Ureter (tissue), 1 donor: ENCODE measurements at places on chromosomes 12 and 14. TPM values are rescaled to one million over a fixed set of nuclear protein-coding genes. Genes with fewer than 3 reads are reported as not detected.

- DNase-seq: no peak
Observed at GRCh38 chr14:77985211-77985615, 185.0 kb upstream of the NRXN3 start.

DNA sequence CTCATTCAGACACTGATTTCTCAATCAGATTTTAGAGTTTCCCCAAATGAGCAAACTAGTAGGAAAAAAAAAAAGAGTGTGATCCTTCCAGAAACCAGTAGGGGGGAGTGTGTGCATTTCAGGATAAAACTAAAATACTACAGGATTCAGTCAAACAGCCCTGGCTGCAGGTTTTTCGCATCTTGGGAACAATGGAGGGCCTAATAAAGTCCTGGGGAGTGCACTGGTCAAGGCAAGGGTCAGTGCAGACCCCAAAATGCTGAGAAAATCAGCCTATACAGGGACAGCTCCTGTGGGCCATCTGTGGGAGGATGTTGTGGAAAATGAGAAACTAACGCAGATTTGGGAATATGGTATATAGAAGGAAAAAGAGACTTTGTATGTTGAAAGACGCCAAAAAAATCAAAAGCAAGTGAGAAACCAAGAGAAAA lies 22.2 kb upstream of the ABCD4 start:
- DNase-seq: no peak

DNA sequence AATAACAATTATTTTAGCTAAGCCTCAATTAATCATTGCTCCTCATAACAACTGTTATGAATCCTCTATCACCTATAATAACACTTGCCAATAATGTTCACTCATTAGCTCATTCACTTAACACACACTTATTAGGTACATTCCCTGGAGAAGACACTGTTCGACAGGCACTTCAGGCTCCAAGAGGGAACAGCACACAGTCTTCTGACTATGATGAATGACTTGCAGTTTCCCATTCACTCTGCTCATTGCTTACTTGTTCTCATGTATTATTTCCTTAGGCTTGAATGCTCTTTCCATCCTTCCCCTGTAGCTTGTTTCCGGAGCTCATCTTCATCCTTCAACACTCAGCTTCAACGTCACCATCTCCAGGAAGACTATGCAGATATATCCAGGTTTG lies 437.3 kb downstream of the TMEM132D start:
- DNase-seq: no peak

DNA sequence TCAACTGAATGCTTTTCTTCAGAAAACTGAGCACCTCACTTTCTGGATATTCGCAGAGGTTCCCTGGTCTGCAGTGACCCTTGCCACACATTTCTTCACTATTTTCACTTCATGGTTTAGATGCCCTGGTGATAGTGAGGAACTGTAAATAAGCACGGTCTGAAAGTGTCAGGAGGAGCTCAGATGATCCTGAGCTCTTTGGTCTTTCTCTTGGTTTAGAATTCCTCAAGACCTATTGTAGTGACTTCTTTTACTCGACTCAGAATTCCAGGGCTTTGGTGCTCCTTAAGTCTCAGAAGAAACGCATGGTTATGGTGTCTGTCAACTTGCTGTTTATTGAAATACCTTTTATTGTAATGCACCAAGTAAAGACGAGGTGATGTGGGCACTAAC lies 84.0 kb downstream of the SAMD4A start:
- no peak for DNase-seq

DNA sequence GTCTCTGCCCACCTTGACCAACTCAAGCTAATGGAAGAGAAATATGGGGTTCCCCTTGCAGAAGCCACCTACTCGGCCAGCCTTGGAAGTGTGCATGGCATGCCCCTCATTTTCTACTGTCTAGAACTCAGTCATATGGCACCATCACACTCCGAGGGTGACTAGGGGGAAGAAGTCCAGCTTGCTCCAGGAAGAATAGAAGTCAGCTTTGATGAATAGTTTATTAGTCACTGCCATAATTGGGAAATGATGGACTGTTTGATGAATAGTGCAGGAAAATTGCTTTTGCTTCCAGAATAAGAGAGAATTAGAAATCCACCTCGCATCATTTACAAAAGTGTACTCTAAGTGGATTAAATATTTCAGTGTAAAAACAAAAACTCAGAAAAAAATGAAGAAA lies 1030.6 kb downstream of the VRK1 start:
- DNase-seq: no peak

DNA sequence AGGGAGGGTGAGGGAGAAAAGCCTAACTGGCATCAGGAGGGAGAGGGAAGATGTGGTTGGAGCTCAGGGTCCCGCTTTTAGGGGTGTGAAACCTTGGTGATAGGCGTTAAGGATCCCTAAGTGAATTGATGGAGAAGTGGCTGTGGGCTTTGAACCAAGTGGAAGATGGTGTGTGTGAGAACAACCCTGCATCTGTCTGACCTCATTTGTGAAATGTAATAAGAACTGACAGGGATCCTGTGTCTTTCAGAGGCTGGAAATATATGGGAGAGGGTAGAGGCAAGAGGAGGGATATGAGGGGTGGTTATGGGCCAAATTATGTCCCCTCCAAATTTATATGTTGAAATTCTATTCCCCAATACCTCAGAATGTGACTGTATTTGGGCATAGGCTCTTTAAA lies 63.8 kb upstream of the NRXN3 start:
- DNase-seq: no peak

- no peak for DNase-seq
Observed at GRCh38 chr12:80268924-80269749, 169.8 kb downstream of the OTOGL start.

DNA sequence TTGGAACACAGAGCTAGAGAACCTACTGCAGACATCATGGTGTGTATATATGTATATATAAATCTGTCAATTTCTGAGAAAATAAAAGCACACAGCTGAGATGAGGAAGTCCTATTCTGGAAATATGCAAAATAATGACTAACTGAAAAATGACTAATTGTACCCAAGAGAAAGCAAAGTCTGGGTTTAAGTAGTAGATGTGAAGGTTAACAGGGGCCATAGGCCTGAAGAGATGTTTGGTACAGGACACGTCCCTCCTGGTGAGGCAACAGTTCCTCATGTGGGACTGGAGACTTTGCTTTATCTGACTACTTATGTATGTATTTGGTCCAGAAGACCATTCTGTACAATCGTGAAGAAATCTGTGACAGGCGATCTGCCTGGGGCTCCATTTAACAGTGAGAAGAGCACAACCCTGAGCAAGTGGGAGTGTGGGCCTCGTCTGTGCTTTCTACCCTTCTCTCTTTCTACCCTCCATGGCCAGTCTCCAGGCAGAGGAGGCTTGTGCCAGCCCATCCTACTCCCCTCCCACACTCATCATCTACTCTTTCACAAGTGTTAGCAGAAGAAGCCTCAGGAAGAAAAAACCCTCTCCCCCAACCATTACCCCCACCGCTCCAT lies 67.5 kb downstream of the SLC41A2 start:
- DNase-seq: no peak

Gene CMKLR1
- total RNA-seq: 5.2 TPM

Gene C12orf60
- total RNA-seq: 0.99 TPM

GRCh38 chr14:75820761-75821160 lies 159.7 kb downstream of the TTLL5 start:
- no peak for DNase-seq

DNA sequence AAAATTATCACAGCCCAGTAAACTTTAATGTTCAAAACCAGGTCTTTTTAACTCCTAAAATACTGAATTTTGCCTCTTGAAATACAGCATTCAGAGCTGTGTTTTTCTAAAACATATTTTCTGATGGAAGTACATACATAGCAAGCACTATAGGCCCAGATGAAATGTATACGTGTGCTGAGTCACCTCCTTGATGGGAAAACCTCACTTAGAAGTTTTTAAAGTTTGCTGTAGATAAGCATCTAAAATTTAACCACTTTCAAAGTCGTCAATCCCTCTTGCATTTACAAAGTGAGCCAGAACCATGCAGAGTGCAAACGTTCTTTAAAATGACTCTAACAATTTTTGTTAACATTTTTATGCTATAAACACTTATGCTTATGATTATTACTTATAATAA lies 618.8 kb downstream of the RPS29 start:
- no peak for DNase-seq

Gene CFAP54
- total RNA-seq: 2.6 TPM

GRCh38 chr12:84624601-84625000 lies 288.0 kb downstream of the SLC6A15 start:
- DNase-seq: no peak

GRCh38 chr12:106333010-106333409 lies 24.5 kb upstream of the POLR3B start:
- DNase-seq: no peak

- DNase-seq: peak; percentile 45
Observed at GRCh38 chr14:67620217-67620785, 581 bp downstream of the ARG2 start.

Gene TGFB3
- 315 TPM for total RNA-seq

DNA sequence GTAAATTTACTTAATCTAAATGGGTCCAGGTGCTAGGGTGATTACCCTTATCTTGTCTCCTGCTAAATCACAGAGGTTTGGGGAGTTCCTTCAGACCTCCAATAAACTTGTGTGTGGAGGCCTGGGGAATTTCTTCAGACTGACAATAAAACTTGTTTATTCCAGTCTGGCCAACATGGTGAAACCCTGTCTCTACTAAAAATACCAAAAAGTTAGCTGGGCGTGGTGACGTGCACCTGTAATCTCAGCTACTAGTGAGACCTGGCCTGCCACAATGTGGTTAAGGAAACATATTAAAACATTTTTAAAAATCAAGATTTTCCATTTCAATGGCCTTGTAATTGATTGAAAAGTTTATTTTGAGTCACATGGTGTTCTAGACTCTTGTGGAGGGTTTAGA lies 126.9 kb upstream of the FGD4 start:
- no peak for DNase-seq

GRCh38 chr12:51321882-51322281 lies 2.1 kb downstream of the BIN2 start:
- DNase-seq: no peak

DNA sequence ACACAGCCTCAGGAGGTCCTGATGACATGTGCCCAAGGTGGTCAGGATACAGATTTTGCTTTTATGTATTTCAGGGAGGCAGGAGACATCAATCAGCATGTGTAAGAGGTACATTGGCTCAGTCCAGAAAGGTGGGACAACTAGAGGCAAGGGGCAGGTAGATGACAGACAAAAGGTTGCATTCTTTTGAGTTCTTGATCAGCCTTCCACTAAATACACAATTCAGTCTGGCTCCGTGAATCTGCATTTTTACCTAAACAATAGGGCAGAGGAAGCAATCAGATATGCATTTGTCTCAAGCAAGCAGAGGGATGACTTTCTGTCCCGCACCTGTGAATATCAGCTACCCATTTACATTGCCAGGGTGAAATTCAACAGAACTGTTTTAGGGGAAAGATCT lies 178.6 kb downstream of the KSR2 start:
- DNase-seq: no peak

GRCh38 chr12:124563401-124563800 lies 4.0 kb downstream of the NCOR2 start:
- no peak for DNase-seq

DNA sequence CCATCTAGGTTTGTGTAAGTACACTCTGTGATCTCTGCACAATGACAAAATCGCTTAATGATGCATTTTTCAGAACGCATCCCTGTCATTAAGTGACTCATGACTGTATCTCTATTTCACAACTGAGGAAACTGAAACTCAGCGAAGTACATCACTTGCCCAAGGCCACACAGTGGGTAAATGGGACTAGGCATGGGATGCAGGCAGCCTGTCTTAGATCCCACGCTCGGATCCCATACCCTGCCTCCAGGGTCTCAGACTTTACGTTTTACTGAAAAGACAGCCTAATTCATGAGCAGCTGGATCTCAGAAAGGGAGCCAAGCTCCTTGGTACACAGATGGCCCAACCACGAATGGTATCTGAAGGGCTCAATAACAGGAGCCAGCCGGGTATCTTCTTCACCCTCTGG lies 2.4 kb upstream of the MLEC start:
- DNase-seq: no peak
